CD4-positive, alpha-beta T cell treated with Interleukin-12 subunit alpha and Interleukin-12 subunit beta, for 1 hour (primary cell): ENCODE measurements at places on chromosomes 5 and 9.

GRCh38 chr9:37730256-37730655 lies 23.3 kb upstream of the TRMT10B start:
- DNase-seq = no peak

DNA sequence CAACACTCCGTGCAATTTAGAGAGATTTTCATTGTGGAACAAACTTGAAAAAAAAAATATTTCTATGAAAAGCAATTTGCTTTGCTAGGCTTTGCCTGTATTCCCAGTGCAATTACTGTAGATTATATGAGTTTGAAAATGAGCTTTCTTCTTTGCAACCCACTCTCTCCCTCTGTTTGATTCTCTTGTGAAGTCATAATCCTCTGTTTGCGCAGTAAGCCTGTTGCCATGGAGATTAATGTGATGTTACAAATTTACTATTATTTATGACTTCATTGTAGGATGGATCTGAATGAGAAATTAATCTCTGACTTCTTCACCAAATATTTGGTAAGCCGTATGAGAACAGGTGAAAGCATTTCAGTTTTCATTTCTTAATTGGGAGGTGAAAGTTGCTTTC lies 320.3 kb downstream of the SPATA31D1 start:
- no peak for DNase-seq

DNA sequence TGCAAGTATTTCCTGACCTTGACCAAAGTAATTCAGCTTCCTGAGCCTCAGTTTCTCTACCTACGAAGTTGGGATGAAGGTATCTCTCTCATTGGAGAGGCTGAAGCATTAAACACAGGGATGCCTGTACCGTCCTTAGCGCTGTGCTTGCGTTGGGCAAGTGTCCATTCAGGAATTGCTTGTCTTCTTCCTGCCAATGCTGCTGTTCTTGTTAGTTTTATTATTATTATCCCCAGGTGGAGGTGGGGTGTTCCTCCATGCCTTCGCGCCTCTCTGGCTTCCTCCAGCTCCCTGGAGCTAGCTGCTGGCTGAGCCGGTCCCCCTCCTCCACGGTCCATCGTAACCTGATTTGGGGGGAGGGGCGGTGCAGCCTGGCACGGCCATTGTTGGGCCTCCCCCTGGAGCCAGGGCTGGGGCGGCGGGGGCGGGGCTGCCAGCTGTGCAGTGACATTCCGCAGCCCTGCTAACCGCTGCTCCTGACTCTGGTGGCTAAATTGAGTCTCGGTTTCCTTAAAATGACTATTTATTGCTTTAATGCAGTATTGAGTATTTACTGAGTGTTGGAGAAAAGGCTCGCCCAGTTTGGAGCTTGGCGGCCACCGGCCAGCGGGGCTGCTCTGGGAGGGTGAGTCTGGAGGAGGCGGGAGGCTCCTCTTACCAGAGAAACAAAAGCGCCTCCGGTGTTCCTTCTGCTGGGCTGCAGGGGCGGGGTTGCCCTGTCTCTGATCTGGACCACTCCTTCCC lies 51.3 kb downstream of the LMX1B start:
- DNase-seq = no peak

DNA sequence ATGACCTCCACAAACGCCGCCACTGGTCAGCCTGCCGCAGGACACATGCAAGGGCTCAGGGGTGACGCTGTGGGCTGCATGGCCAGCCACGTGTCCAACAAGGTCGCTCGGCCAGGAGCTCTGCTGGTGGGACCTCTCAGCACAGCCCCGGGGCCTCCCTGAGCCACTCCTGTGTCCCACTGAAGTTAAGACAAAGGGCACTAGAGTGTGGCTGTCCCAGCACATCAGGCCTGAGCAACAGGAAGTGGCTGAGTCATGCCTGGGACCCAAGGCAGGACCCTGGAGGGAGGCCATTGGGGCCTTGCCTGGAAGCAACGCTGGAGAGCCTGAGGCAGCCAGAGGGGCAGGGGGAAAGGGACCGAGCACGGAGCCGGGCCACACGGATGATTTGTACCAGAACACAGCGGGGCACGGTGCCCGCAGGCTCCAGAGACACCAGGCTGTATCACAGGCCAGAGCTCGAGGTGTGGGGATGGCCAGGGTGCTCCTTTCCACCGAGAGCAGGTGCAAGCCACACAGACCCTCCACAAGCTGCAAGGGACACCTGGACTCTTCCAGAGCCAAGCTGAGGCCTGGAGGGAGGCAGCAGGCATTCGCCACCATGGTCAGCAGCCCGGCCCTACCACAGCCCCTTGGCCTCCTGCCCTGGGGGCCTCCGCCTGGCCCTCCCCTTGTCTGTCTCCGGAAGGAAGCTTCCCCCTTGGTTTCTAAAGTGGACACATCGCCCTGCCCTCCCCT lies 6.5 kb upstream of the TMEM210 start:
- no peak for DNase-seq

DNA sequence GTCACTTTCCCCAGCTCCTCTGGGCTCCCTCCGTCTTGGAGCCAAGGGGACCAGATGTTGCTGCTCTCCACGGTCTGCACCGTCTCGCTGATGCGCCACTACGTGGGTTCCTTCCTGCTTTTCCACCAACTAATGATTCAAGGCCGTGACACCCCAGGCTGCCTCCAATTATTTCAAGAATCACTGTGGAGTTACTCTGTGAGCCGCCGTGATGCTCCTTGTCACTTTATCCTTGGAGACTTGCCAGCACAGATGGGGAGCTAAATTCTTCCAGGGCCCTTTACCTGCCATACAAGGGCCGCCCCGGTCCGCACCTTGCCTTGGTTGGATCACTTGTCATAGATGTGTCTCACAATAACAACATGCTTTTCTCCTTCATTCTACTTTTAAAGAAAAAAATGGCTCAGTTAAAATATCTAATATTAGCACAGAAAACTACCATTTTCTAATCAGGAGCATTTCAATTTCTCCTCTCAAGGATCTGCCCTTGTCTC lies 202.0 kb downstream of the FSTL4 start:
- no peak for DNase-seq

GRCh38 chr5:140013536-140013935 lies 29.6 kb downstream of the NRG2 start:
- DNase-seq = no peak

DNA sequence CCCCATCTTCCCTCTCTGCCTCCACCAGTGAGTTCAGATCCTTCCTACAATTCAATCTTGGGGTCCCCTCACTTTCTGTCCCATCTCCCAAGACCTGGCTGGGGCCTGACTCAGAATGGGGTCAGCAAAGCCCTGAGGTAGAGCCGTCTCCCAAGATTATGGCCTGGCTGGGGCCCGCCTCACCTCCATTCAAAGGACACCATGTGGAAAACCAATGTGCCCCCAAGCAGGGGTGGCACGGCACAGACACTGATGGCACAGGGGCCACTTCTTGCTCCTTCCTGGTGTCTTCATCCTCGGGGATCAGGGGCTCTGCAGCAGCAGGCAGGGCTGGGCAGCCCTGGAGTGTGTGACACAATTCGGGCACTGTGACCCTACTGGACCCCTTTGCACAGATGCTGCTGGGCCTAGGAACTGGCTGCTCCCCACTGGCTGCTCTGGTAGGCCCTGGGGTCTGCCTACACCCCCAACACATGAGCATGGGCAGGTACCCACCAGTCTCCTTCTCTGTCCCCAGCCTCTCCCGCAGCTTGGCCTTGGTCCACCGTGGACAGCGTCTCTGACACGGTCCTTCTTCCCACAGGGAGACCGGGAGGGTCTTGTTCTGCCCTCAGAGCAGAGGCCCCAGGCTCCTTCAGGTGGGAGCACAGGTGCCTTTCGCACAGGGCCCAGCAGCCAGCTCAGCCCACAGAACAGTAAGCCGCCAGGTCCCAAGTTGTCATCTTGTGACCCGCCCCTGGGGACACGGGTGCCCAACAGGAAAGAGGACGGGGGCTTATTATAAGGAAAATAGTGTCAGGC lies 89.5 kb downstream of the ADAMTS2 start:
- DNase-seq = no peak

- DNase-seq = no peak
Measured at GRCh38 chr9:616694-617093, 224.8 kb upstream of the DMRT1 start.

DNA sequence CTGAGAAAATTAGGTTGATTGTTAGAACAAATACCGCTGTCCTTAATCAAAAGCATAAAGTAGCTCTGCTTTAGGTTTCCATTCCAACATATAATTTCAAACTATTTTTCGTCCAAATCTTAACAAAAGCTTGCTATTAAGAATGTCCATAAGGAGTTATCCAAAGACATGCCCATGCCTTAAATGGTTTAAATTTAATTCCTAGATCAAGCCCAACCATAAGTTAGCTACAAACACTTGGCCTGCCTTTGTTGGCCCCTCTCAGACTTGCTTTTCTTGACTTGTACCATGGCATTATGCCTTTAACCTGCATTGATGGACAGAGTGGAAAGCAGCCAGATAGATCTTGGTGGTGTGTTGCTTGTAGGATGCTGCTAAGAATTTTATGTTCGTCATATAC lies 8.8 kb downstream of the GARNL3 start:
- DNase-seq = no peak

GRCh38 chr9:134005381-134005780 lies 13.3 kb upstream of the VAV2 start:
- no peak for DNase-seq

DNA sequence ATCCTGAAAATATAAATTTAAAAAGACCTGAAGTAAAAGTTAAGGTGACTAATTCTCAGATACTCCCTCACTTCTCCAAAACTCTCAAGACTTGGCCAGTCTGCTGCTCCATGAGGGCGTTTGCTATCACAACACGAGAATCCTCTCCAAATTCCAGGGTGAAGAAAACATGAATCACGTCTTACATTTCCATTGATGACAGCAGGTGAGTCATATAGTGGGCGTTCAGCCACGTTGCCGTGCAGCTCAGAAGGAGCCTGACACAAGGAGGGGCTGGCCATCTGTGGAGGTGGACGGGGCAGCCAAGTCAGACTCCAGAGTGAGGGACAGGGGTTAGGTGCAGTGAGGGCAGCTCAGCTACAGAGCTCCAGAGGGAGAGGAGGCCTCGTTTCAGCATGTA lies 555.1 kb upstream of the ADAMTS16 start:
- no peak for DNase-seq

DNA sequence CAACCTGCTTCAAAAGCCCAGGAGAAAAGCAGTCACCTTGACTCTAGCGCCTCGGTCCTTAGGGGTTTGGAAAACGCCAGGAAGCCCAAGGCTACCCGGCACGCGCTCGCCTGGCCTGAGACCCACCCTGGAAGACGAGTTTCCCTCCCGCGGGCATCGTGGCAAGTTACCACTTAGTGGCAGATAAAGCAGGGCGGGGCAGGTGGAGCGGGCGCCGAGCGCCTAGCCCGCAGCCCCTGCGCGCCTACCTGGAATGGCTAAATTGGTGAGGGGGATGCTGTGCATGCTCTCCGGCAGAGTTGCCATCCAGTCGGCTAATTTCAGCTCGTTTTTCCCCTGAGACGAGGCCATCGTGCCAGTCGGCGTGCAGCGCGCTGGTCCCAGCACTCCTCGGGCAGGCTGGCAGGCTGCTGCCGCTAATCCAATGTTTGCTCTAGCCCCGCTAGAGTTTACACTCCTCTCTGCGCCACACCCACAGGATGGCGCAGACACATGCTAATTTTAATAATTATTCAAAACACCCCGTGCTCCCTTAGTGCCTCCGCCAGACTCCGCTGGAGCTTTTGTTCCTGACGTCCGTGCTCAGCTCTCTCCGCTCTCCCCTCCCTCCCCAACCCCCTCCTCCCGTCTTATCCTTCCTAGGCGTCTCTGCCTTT lies at the start of gene PLCXD3:
TSS of gene PLCXD3 (minus strand) at position 426 of the 656 bp plus-strand sequence. CDS start at position 351, 75 bp downstream.
- DNase-seq = no peak

DNA sequence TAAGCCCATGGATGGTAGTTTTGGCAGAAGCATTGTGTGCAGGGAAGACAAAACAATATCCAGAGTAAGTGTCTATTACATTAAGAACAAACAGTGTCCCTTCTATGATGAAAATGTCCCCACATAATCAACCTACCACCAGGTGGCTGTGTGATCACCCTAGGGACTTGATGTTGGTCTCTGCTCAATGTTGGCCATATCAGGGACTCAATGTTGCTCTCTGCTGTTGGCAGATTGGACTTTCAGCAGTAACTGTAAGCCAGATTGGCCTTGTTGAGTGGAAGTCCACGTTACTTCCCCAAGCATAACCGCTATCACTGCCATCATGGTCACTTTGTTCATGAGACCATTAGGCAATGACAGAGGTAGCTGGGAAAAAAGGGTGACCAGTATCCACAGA lies 52.8 kb upstream of the PRSS3 start:
- DNase-seq = no peak

GRCh38 chr5:55572020-55572419 lies 37.3 kb upstream of the PLPP1 start:
- no peak for DNase-seq

GRCh38 chr5:139404484-139404840 lies 573 bp upstream of the SPATA24 start:
- no peak for DNase-seq

DNA sequence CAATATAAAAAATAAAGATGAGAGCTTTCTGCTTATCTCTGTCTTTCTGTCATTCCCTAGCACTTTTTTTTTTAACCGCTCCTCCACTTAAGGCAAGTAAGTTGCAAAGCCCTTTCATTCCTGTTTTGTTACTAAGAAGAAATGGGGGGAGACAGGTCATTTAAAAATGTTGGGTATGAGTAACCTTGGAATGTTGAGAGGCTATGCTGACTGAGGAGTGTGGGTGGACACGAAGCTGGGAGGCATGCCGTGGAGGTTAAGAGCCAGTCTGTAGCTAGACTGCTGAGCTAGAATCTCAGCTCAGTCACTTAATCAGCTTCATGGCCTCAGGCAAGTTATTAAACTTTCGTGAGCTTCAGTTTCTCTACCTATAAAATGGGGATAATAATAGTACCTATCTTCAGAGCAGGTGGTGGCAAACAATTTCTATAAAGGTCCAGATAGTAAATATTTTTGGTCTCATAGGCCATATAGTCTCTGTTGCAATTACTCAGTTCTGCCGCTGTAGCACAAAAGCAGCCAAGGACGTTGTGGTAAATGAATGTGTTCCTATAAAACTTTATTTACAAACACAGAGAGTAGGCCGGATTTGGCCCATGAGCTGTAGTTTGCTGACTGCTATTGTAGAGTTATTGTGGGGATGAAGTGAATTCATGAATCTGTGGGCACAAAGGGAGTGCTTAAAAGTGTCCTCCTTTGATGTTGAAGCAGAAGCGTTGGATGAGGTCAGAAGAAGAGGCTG lies 220.0 kb downstream of the GABBR2 start:
- DNase-seq = no peak

- DNase-seq = no peak
Measured at GRCh38 chr5:177430972-177431316, 4.5 kb downstream of the GRK6 start.

GRCh38 chr9:88753691-88754367 lies 218.9 kb downstream of the NXNL2 start:
- DNase-seq = no peak

- no peak for DNase-seq
Measured at GRCh38 chr5:71384706-71385105, 70.7 kb upstream of the BDP1 start.

DNA sequence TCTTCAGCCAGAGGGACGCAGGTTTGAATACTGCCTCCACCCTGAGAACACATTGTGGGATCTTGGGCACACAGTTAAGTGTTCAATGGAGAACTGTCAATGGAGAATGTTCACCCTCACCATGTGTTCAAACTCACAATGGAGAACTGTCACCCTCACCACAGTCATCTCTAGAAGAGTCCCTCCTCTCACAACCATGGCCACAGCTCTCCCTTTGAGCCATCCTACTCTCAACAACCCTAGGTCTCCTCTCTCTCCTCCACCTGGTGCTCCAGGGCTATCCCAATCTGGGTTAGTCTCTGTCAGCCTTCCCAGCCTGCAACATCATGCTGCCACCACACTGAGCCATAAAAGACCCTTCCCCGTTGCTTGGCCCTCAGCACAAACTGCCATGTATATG lies 36.3 kb upstream of the HAND1 start:
- DNase-seq = no peak
